NCI-H226 (cell line): ENCODE measurements at places on chromosomes 7 and 10.

- DNase-seq: no peak
These were observed 972.5 kb upstream of the CELF2 start for GRCh38 chr10:10044922-10045764.

- DNase-seq: no peak
These were observed 3.4 kb downstream of the PHYH start for GRCh38 chr10:13296476-13296875.

GRCh38 chr10:68327889-68328786 is 3.7 kb upstream of the HNRNPH3 start:
- peak; percentile 63 for DNase-seq

GRCh38 chr10:97154162-97154561 is 31.6 kb downstream of the SLIT1 start:
- no peak for DNase-seq

- DNase-seq: no peak
These were observed 43.3 kb upstream of the HBP1 start for GRCh38 chr7:107125475-107125874.

- no peak for DNase-seq
These were observed 9.2 kb downstream of the SP8 start for GRCh38 chr7:20777377-20778062.

DNA sequence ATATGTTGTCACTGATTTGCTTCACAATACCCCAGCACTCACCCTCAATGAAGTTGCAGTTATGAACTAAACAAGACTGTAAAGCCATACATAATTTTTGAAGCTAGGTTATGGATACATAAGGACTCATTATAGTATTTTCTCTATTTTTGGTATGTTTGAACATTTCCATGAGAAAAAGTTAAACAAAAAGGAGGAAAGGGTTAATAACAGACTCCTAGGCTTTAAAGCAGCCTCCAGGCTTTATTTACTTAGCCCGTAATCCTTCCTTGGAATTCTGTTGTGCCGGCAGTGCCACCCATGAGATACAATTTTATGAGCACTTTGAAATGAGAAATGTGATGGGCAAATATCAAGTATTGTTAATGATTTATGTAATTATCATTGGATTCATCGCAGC is 2.1 kb upstream of the DENND11 start:
- no peak for DNase-seq

GRCh38 chr10:88456730-88457129 is 126.4 kb downstream of the RNLS start:
- no peak for DNase-seq

- DNase-seq: no peak
These were observed 498.2 kb downstream of the PHTF2 start for GRCh38 chr7:78296644-78297371.

- DNase-seq: no peak
These were observed 31.3 kb downstream of the PAX2 start for GRCh38 chr10:100776671-100777070.

GRCh38 chr10:122265896-122266295 is 5.2 kb upstream of the BTBD16 start:
- DNase-seq: no peak

DNA sequence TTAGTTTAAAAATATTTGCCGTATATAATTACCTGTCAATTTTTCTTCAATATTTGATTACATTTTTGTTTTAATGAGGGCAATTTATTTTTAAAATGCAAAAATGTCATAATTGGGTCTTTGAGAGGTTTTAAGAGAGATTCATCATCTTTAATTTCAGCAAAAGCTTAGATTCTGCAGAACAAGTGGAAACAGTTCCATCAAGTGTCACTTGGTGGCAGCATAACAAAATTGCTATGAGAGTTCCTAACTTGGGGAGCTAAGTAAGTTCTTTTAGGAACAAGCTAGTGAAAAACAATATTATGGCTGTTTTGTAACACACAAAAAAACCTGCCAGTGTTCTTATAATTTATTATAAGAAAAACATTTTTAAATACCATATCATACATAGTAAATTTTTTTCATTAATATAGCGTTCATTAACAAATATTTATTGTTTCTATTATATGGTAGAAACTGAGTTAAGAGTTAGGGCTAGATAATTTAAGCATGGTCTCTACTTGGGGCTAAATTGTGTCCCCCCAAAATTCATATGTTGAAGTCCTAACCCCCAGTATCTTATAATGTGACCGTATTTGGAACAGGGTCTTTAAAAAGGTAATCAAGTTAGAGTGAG is 155.2 kb downstream of the MAGI2 start:
- DNase-seq: peak; percentile 30

DNA sequence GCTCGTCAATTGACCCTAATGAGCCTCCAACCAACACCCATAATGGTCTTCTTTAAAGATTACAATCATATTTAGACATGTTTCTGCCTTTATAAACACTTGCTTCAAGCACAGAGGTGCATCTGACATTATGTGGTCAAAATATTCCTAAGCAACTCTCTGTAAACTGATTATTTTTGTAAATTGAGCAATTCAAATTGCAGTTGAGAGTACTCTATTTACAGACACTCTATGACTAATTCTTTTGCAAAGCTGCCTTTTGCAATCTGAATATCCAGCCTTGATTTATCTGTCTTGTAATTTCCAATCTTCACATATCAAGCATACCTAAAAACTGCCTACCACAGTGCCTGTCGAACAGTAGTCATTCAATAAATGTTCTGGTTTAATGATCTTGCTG is 112.0 kb downstream of the PDE1C start:
- peak; percentile 40 for DNase-seq

DNA sequence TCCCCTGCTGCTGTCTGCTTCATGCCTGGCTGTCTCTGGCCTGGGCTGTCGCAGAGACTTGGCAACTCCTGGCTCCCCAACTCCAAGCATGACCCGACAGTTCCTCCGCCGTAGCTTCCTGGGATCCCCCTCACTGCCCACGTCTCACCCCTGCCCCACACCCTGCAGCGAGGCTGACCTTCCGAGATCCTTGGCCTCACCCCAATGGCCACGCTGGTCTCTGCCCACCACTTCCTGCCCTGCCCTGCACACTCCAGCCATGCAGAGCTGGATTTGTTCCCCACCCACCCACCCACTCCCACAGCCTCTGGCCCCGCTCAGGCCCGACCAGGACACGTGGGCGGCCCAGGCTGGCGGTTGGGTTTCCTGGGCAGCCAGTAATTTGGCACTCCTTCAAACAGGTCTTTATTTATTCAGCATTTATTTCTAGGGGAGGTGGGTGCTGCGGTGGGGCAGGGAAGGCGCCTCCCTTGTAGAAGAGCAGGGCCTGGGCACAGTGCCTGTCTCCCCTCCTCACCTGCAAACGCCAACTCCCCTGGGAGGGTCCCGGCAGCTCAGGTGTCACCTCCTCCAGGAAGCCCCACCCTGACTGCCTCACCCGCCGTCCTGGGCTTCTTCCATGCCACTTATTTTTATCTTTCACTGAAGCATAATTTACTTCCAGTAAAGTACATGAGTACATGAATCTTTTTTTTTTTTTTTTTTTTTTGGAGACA is 25.5 kb downstream of the GTF2IRD1 start:
- peak; percentile 77 for DNase-seq

GRCh38 chr10:71378336-71379117 is 18.2 kb upstream of the CDH23 start:
- no peak for DNase-seq

- no peak for DNase-seq
These were observed 271.2 kb downstream of the ADRA2A start for GRCh38 chr10:111348076-111348475.

- DNase-seq: no peak
These were observed 3.4 kb downstream of the PDGFA start for GRCh38 chr7:516216-516605.

- DNase-seq: peak; percentile 29
These were observed 3.1 kb upstream of the MRC1 start for GRCh38 chr10:17805921-17806577.

DNA sequence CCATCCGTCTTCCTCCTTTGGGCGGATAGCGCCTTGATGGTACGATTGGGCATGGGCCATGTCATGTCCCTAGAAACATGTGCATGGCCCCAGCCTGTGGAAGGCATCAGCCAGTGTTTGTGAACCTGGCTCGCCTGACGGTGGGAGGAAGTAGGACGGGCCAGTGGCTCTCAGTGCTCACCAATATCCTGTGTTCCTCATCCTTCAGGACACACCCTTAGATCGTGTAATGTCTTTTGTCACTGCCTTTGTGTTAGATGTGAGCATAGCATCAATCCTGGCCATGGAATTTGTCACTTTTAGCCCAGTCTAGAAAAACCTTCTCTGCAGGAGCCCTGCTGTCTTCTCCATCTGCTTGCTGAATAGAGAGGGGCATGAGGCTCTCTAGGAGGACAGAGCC is 77.6 kb downstream of the PFKFB3 start:
- no peak for DNase-seq

GRCh38 chr10:13784067-13784466 is 197.3 kb downstream of the PRPF18 start:
- DNase-seq: no peak

- no peak for DNase-seq
These were observed 7.9 kb upstream of the GSDME start for GRCh38 chr7:24764972-24765744.

DNA sequence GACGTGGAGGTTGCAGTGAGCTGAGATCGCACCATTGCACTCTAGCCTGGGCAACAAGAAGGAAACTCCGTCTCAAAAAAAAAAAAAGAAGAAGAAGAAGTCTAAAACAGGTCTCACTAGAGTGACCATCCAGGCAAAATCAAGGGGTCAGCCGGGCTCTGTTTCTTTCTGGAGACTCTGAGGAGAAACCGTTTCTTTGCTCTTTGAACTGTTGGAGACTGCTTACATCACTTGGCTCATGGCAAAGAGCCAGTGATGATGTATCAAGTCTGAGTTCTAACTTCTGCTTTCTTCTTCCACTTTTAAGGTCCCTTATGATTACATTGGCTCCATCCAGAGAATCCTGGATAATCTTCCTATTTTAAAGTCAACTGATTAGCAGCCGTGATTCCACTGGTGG is 306.8 kb downstream of the WDR11 start:
- DNase-seq: no peak

DNA sequence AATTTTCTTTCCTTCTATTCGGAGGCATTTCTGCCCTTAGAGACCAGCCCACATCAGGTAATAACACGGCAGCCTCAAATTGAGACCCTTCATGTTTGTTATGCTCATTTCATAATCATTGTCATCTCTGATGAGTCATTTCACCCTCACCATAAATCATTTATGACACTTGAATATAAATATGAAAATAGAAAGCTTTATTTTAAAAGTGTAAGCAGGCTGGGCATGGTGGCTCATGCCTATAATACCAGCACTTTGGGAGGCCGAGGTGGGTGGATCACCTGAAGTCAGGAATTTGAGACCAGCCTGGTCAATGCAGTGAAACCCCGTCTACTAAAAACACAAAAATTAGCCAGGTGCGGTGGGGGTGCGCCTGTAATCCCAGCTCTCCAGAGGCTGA is 57.4 kb upstream of the EGFR start:
- peak; percentile 13 for DNase-seq
